Amniotic stem cell (primary cell): ENCODE measurements at places on chromosomes 1 and 21.

- no peak for DNase-seq
These were observed 16.9 kb upstream of the IFI16 start for GRCh38 chr1:158992787-158993312.

- no peak for DNase-seq
These were observed 189.6 kb upstream of the PTGFR start for GRCh38 chr1:78301141-78301540.

DNA sequence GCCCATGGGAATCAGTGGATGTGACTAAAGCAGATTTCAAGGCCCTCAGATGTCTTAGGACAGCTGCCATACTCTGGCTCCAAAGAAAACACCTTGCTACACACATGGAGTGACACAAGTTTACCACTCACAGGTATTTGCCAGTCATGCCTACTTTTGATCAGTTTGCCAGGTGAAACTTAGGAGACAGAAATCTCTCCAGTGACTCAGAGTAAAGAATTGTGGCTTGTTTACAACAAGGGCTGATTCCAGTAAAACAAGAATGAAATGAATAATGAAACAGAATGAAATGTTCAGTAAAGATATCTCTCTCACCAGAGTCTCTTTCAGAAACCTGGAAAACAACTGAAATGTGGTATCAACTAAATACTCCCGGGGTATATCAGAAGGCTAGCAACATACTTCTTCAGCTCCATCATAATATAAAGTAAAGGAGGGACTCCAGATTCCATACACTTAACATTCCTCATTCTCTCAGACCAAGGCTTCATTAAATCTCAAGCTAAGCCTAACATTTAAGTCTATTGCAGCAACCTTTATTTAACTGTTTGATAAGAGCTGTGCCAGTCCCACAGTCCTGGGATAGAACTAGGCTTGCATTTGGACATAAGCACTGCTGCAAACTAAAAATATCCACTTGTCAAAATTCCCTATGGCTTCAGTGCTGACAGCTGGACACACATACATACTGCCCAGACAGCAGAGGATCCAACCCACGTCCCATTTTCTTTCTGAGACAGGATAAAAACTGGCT, 143.3 kb downstream of the SIPA1L2 start:
- DNase-seq, result no peak

GRCh38 chr1:197924516-197925123, 7.4 kb downstream of the LHX9 start:
- no peak for DNase-seq

DNA sequence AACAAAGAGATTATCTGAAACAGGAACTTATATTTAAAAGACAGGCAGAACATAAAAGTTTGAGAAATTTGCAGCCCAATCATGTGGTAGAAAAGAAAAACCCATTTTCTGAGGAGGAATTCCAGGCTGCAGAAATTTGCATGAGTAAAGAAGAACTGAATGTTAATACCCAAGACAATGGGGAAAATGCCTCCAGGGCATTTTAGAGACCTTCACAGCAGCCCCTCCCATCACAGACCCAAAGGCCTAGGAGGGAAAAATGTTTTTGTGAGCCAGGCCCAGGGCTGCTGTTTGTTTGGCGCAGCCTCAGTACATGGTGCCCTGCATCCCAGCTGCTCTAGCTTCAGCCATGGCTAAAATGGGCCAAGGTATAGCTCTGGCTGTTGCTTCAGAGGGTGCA, 554.3 kb upstream of the CHRM3 start:
- no peak for DNase-seq

GRCh38 chr1:30325999-30326398, 397.4 kb downstream of the MATN1 start:
- no peak for DNase-seq

GRCh38 chr21:33078907-33079582, 9.1 kb downstream of the OLIG1 start:
- DNase-seq, result no peak

- DNase-seq, result no peak
These were observed 46.3 kb downstream of the MRPL37 start for GRCh38 chr1:54246116-54246721.

DNA sequence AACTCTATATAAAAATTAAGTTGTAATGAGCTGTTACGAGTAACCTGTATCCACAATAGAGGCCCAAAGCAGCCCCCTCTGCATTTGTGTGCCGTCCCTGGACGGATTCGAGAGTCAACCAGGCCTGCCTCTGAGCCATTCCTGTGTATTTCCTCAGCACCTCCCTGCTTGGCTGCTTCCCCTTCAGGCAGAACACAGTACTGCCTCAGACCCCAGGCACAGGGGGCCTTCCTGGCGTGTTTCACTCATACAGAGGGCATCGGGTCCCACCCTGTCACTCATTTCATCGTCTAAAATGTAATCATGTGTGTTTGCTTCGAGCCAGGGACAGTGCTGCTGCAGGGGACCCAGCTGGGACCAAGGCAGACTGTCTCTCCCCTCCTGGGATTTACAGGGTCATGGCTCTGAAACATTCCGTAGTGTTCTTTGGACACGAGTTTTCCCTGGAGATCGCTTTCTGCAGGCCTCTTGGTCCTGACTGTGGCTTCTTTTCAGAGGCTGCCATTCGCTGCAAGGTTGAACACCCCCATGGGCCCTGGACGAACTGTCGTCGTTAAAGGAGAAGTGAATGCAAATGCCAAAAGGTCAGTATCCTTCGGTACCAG, 19.4 kb downstream of the LGALS8 start:
- DNase-seq, result no peak
